ENCODE measurements at places on chromosomes 13 and 19.

- no peak for DNase-seq
Observed at GRCh38 chr13:94168783-94169453, 310.6 kb downstream of the DCT start.

GRCh38 chr13:94233401-94233800 is 246.1 kb downstream of the DCT start:
- DNase-seq = no peak

GRCh38 chr13:103036268-103036667 is 29.9 kb downstream of the SLC10A2 start:
- DNase-seq = no peak

- DNase-seq = no peak
Observed at GRCh38 chr13:72537395-72537780, 190.0 kb downstream of the MZT1 start.

- DNase-seq = no peak
Observed at GRCh38 chr19:9724157-9724556, 44.4 kb downstream of the ZNF846 start.

GRCh38 chr19:44927746-44928145 is 13.3 kb downstream of the APOC1 start:
- DNase-seq = no peak

DNA sequence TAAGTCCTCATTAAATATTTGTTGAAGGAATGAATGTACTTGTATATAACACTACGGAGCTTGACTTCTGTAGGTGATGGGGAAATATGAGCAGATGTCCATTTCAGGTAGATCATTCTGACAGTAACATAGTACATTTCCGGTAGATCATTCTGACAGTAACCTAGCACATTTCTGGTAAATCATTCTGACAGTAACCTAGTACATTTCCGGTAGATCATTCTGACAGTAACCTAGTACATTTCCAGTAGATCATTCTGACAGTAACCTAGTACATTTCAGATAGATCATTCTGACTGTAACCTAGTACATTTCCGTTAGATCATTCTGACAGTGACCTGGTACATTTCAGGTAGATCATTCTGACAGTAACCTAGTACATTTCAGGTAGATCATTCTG is 2.5 kb downstream of the PHF11 start:
- DNase-seq = no peak
